ENCODE measurements at places on chromosomes 4 and X.

- no peak for DNase-seq
Measured at GRCh38 chr4:145735347-145735675, 55.4 kb downstream of the C4orf51 start.

- no peak for DNase-seq
Measured at GRCh38 chr4:55079451-55080173, 45.8 kb downstream of the KDR start.

DNA sequence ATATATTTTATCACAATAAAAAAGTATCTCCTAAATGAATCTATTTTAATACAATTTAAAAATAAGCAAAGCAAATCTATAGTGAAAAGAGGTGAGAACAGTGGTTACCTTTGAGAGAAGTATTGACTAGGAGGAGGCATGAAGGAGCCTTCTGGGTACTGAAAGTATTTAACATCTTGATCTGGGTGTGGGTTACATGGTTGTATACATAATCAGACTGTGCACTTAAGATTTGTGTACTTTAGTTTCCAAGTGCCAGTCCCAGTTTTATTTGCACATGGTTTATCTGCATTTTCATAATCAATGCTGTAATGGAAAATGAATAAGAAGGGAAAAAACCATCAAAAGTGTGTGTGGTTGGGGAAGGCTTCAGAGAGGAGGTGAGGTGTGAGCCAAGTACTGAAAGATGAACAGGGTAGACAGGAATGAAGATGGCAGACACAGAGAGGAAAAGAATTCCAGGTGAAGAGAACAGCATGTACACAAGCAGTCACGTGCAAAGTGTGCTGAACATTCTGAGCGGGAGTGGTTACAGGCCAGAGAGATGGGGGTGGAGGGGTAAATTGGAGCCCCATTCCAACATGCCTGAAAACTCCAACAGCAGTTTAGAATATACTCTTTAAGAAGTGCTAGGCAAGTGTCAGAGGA is 14.6 kb downstream of the MAP7D2 start:
- no peak for DNase-seq

- no peak for DNase-seq
Measured at GRCh38 chrX:150763810-150764209, 70.6 kb downstream of the MTMR1 start.

DNA sequence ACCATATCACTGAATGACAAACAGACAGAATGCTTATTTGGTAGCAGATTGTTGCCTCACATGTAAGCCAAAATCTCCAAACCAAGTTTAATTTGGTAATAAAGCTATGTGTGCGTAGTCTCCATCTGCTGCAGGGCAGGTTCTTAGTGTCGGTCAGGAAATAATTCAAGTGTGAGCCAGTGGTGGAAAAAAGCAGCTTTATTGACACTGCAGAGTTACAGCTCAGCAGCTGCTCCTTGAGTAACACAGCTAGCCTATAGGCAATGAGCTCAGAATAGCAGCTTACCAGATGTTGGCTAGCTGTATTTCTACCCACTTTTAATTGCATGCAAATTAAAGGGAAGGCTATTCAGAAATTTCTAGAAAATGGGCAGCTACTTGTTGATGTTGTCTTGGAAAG is 757.8 kb upstream of the HS3ST1 start:
- no peak for DNase-seq

DNA sequence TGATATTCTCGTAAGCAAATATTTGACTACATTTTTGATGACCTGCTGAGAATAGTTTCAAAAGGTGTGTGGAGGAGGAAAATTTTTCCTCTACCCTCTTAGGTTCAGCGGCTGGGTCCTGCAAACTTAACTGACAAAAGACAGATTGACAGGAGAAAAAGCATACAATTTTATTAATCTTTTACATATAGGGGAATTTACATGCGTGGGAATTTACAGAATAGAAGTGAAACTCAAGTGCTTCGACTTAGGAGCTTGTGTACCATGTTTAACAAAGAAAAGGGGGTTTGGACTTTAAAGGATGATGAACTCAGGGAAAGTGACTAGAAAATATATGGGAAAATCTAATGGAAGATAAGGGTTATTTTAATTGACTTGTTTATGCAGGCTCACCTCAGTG is 2.5 kb downstream of the HERC6 start:
- DNase-seq = no peak

GRCh38 chr4:5511791-5512190 is 196.6 kb downstream of the EVC2 start:
- no peak for DNase-seq

GRCh38 chr4:48223633-48224295 is 45.9 kb downstream of the TEC start:
- DNase-seq = no peak

DNA sequence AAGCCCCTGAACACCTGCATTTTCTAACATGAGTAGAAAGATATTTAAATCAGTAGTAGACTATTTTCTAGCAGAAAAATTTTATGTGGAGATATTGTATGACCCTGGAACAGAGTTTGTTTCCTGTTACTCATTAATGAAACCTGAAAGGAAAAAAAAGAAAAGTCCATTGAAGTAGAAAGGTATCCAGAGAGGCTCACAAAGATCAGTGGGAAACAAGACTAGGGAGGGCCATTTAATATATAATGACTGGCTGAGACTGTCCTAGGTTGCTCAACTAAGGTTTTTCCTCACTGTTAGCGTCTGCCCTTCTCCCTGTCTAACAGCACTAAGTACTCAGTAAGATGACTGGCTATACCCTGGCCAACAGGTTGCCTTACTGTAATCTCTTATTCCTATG is 788.6 kb downstream of the GLUD2 start:
- DNase-seq = no peak

GRCh38 chrX:63581398-63581797 is 203.6 kb downstream of the ARHGEF9 start:
- no peak for DNase-seq

DNA sequence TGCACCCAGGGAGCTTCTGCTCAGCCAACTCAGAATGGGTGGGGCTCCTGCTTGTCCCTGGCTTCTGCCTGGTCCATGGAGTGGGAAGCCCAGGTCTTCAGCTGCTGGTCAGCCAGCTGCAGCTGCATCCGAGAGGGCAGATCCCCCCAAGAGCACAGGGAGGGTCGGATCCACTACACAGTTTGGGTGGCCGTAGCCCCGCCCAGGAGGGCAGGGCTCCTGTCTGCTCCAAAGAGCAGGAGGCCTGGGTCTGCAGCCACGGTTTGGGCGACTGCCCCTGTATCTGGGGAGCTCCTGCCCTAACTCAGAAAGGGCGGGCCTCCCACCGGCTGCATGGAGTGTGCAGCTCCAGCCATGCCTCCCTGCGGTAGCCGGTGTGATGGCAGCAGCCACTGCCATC is 169.1 kb downstream of the TEX13A start:
- DNase-seq = no peak
